Brain pericyte (primary cell): ENCODE measurements at places on chromosomes 5 and 9.
A peak's percentile ranks its signal among the peaks of the same experiment; 100 is the strongest.

- DNase-seq: peak; percentile 85
These were observed 1.7 kb upstream of the EFNA5 start for GRCh38 chr5:107672211-107673038.

DNA sequence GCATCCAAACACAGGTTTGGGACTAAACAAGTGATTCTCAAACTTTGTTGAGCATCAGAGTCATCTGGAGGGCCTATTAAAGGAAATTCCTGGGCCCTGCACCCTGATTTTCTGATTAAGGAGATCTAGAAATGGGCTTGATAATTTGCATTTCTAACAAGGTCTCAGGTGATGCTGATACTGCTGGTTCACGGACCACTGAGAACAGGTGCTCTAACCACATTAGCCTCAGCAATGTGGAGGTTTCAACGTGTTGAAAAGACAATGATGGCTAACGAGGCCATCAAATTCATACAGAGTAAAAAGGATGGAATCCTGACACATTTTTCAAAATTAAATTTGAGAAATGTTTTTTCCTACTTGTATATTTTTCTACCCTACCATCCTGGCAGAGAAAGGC is 172.1 kb downstream of the TSSK1B start:
- no peak for DNase-seq

- no peak for DNase-seq
These were observed 3.7 kb downstream of the ARRDC3 start for GRCh38 chr5:91379246-91379913.

DNA sequence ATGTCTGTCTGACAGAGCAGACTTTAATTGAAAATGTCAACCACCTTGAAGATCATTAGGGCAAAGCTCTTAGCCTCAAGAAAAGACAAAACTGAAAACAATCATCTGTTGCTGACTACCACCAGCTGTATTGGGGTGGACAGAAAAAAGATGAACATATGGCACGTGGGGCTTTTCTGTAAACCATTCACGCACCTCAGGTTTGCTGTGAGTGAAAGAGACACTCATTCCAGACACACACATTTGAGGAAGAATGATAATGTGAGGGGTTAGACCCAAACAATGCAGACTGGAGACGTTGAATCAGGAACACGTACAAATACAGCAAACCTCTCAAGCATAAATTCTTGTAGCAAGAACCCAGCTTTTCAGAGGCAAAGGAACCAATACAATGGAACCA is 158.7 kb downstream of the EBF1 start:
- no peak for DNase-seq

GRCh38 chr9:110065532-110065931 is 142.4 kb downstream of the C9orf152 start:
- no peak for DNase-seq

GRCh38 chr9:120921661-120922181 is 4.9 kb downstream of the TRAF1 start:
- no peak for DNase-seq

- no peak for DNase-seq
These were observed 74.2 kb upstream of the TUSC1 start for GRCh38 chr9:25752398-25752797.

DNA sequence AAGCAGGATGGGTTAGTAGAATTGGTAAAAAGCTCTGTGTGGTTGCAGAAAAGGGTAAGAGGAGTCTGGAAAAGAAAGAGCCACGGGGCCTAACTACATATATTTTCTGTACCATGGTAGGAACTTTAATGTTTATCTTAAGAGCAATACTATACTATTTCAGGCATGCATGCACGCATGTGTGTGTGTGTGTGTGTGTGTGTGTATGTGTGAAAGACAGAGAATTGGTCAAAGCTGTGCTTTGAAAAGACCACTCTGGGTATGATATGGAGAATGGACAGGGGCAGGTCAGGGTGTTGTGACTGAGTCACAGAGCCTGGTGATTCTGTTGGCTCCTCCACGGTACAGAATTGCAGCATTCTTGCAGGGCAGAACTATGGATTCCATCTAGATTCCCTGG is 339.3 kb downstream of the SLIT3 start:
- no peak for DNase-seq

GRCh38 chr5:115977988-115978387 is 15.7 kb downstream of the LVRN start:
- DNase-seq: no peak

DNA sequence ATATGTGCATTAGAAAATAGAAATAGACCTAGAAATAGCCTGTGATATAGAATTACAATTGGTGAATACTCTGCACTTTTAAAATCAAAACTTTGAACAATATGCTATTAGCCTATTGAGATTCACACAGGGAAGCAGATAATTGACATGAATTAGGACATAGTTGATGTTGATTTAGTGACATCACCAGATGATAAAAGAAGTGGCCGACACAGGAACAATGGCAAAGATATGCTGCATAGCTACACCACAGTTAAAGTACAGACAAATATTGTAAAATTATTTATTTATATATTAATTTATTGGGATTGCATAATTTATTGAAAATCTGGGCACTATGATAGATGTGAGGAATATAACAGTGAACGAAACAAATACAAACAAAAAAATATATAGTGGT is 261.5 kb upstream of the CCNH start:
- DNase-seq: no peak
